ENCODE measurements at places on chromosomes 7 and 10. TPM values are rescaled to one million over a fixed set of nuclear protein-coding genes. Genes with fewer than 3 reads are reported as not detected.

DNA sequence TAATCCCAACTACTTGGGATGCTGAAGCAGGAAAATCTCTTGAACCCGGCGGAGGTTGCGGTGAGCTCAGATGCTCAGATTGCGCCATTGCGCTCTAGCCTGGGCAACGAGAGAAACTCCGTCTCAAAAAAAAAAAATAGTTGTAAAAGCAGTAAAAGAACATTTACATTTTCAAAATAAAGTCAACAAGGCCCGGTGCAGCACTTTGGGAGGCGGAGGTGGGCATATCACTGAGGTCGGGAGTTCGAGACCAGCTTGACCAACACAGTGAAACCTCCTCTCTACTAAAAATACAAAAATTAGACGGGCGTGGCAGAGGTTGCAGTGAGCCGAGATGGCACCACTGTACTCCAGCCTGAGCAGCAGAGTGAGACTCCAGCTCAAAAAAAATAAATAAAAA is 4.0 kb downstream of the CCAR1 start:
- no peak for DNase-seq

CLEC2L gene
- total RNA-seq: not detected

- no peak for DNase-seq
These were observed 239.5 kb upstream of the DKK1 start for GRCh38 chr10:52074505-52075026.

GRCh38 chr10:112815269-112816032 is 134.6 kb upstream of the TCF7L2 start:
- DNase-seq: peak; percentile 59

DNA sequence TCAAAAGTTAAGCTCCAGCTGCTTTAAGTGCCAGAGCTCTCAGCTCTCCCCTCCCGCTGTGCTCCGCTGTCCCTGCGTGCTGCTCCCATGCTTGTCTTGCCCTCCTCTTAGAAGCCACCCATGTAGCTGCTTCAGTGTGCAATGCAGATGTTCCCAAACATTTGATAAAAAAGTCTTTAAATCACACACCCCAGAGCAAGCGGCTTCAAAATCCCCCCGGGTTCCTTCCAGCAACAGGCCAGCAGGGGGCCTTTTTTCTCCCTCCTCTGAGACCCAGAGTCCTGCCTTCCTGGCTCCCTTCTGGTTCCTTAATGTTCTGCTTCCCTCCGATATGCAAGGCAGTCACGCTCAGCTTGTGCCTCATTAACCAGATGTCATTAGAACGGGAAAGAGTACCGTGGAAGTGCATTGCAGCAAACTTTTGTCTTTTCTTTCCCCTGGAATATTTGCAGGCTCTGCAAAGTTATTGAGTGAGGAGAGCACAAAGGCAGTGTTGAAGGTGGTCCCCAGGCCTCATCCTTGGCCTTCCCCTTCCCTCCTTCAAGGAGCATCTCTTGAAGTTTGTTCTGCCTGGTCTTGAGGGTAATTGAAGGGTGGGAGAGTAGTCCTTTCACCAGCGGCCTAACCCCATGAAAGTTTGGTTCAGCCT is 25.5 kb downstream of the LDB3 start:
- peak; percentile 71 for DNase-seq

- DNase-seq: no peak
These were observed 337.4 kb upstream of the ZWINT start for GRCh38 chr10:56698506-56698905.

ZPBP gene
- total RNA-seq: not detected

PLEKHS1 gene
- 0.03 TPM for total RNA-seq

GRCh38 chr7:115805458-115805857 is 225.1 kb downstream of the TFEC start:
- DNase-seq: no peak

DNA sequence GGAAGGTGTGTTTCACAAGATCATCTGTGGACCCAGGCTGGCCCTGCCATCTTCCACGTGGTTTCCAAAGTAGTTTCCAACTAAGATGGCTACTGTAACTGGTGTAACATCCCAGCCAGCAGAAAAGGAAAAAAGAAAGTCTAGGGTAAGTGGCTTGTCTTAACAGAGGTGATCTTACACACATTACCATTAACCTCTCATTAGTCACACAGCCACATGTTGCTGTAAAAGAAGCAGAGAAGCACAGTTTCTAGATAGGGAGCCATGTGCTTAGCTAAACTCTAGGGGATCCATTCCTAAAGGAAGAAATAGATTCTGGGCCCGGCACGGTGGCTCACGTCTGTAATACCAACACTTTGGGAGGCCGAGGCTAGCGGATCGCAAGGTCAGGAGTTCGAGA is 54.3 kb downstream of the ZNF438 start:
- DNase-seq: no peak

WDR86 gene
- total RNA-seq: 0.72 TPM

TASOR2 gene
- 55.3 TPM for total RNA-seq

RPS24 gene
- total RNA-seq: 2,140 TPM

SFR1 gene
- total RNA-seq: 15.1 TPM

HTR7 gene
- total RNA-seq: 0.88 TPM

All from SJSA1 (cell line).